ENCODE measurements at places on chromosomes 5 and 9.

- no peak for DNase-seq
Observed at GRCh38 chr5:3197304-3198073, 398.1 kb upstream of the IRX1 start.

- DNase-seq: no peak
Observed at GRCh38 chr9:106156465-106156864, 462.1 kb downstream of the TMEM38B start.

GRCh38 chr9:20083390-20083789 lies 294.6 kb upstream of the SLC24A2 start:
- no peak for DNase-seq

DNA sequence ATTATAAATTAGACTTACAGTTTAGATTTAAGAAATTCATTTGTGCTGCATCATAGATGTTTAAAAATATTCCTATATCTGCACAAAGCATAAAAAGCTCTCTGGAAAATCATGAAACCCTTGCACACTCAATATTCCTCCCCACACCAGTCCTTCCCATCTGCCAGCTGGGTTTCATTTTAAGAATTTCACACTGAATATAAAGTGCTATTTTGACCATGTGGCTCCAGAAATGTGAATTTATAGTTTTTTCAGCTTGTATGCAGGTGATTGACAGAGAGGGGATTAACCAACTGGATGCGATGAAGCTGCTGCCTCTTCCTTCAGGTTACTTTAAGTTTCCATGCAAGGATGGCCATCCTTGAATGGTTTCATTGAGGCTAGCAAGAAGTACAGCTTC lies 346.3 kb downstream of the NDUFS4 start:
- DNase-seq: no peak

- DNase-seq: no peak
Observed at GRCh38 chr9:108033976-108034964, 544.7 kb upstream of the KLF4 start.

GRCh38 chr5:149325894-149326293 lies 19.4 kb upstream of the GRPEL2 start:
- DNase-seq: no peak

- DNase-seq: no peak
Observed at GRCh38 chr5:5217371-5217770, 77.2 kb downstream of the ADAMTS16 start.

- DNase-seq: no peak
Observed at GRCh38 chr5:160009591-160009989, 651 bp downstream of the TTC1 start.

All from COR-L47 (cell line).